Activated CD4-positive, alpha-beta T cell treated with anti-CD3 and anti-CD28 coated beads for 1 hour (primary cell): ENCODE measurements at places on chromosomes 6 and 20.

DNA sequence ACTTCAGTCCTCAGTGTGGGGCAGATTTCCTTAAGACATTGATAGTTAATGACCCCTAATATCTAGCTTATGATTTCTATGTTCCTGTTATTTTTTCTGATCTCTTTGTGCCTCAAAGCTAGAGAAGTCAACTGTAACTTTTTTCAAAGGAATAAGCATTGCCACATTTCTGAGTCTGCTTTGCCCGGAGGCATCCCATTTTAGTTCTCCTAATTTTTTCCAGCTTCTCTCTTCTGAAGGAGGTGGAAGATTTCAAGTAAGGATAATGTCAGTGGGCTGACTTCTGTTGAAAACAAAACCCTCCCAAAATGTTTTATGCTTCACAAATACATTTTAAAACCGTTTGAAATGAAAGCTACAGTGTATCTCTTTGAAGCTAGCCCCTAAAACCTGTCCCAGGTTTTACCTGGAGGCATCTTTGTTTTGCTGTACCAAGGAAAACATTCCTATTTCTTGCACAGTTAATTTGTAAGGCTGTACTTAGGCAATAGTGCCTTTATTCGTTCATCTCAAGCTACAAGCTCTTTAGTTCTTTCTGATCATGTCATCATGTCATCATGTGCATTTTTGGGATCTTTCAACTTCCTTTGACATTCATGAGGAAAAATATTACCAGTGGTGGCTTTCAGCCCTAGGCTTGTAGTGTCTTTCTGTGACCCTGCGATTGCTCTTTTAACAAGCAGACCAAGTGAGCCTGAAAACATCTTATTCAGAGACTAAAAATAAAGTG, 45.7 kb downstream of the TSPYL4 start:
- DNase-seq, result no peak

DNA sequence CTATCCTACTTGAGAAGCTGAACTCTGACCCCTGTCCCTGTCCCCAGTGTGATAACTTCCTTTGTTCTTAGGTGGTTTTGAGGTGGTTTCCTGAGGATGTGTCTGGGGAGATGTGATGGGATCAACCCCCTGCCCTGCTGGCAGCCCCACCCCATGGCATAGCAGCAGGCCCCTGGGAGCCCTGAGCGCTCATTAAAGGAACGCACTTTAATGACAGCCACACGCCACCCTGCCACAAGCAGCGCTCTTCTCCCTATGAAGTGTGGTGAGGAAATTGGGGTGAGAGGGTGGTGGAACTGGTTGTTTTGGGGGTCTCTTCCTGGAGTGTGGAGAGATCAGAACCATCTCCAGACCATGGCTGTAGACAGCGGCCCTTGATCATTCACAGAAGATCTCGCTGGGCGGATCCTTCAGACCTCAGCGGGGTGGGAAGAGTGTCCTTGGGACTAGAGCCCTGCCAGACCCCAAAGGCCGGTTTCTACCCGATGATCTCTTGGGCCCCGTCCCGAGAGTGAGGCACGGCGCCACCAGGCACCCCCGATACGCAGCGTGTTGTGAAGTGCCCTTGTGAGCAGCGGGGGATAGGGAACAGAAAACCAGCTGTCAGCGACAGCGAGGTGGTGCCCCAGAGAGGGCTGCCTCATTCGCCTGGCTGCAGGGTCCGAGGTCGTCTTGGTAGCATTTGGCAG, 45.4 kb downstream of the SYNJ2 start:
- no peak for DNase-seq

DNA sequence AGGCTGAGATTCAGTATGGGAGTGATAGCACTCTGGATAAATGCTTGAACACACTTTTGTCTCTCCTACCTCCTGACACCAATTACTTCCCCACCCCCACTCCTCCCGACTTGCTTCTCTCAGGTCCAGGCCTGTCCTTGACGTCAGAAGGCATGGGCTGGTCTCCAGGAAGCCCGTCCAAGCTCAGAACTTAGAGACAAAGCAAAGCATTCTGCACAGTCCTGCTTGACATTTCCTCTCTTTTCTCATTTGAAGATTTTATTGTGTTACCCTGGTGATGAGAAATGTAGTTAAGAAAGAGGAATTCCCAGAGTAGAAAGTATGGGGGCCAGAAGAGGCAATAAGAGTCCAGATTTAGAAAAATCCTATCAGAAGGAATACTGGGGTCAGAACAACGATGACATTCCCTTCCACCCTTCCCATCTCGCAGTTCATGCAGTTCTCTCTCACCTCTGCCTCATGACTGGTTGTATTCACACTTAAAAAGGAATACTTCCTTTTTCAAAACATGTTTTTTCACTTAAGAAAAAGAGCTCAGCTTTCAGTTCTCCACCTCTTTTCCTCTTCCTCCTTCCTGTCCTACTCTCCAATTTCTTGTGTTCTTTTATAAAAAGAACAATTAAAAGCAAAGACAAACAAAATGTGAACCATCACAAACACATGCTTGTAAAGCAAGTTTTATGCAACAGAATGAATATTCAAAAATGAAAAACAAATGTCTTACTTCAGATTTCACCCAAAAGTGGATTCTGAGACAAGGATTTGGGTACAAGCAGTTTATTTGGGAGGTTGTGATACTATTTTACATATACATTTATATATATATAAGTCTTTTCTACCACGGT, 18.5 kb upstream of the FAM184A start:
- DNase-seq, result no peak

DNA sequence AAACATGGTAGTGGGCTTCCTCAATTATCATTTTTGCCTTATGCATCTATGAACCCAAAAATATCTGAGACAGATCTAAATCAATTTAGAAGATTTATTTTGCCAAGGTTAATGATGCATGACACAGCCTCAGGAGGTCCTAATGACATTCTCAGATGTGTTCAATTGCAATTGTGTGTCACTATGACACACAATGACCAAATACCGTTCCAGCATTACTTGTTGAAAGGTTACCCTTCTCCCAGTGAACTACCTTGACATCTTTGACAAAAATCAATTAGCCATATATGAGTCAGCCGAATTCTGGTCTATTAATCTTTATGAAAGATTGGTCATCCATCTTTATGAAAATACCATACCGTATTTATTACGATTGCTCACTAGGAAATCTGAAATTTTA, 592.5 kb upstream of the GJE1 start:
- no peak for DNase-seq

DNA sequence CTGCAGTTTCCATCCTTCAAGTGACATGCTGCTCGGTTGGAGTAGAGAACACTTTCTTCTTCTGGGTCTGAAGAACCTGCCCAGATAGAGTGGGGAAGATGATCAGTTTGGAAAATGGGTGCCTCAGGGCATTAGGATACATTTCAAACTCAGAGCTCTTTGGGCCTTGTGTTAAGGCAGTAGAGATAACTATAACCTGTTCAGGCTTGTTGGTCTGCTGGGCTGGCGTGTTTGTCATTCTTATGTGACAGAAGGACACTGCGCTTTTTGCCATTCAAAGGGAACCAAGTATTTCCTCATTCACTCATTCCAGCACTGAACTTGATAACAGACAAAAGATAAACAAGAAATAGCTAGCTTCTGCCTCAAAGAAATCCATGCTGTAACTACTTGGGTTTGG, 3.8 kb downstream of the TOMM34 start:
- DNase-seq, result no peak

DNA sequence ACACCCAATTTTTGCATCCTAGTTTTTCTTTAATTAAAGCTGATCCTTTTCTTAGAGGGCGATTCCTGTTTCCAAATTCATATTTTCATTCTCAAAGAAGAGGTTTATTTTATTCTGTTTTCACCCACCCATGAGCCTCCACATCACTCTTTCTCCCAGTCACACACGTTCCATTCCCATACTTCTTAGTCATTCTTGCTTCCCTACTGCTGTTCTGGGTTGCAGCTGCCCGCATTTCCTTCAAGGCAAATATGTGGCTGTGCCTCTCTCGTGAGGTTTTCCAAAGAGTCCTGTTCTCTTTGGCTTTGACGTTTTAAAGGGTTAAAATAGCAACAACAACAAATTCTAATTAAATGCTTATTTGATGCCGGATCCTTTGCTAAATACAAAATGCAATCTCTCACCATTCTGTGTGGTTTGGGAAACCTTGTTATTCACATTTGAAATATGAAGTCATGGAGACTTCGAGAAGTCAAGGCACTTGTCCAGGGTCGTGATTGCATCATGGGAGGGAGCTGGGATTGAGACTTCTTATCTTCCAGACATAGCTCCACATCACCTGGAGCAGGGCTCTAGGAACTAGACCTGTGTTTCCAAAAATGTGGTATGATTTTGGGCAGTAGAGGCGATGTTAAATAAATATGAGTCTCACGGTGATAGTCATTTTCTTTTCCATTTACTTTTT, 126.6 kb downstream of the DOK5 start:
- DNase-seq, result no peak

DNA sequence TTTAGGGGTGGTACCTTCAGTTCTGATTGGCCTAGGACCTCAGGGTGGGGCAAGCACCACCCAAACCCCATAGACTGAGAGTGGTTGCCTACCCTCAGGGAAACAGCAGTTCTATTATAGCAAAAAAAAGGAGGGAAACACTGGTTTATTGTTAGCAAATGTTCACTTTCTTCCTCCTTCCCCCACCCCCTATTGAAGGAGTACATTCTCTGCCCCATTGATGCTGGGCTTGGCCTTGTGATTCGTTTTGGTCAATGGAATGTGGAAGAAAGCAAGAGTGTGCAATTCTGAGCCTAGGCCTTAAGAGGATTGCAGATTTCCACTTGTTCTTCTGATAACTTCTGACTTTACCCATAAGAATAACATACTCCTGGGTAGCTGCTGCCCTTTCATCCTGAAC, 255.8 kb downstream of the NFATC2 start:
- no peak for DNase-seq

DNA sequence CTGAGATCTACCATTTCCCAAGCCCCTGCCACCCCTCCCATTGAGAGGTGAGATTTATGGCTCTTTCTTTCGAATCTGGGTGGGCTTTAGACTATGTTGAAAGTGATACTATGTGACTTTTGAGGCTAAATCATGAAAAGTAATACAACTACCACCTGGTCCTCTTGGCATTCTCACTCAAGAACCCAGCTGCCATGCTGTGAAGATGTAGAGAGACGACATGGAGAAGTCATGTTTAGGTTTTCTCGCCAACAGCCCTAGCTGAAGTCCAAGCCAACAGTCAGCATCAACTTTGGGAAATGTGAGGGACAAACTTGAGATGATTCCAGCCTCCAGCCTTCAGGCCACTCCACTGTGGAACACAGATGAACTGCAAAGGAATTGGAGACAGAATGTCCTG, 108.7 kb downstream of the SCP2D1 start:
- no peak for DNase-seq

DNA sequence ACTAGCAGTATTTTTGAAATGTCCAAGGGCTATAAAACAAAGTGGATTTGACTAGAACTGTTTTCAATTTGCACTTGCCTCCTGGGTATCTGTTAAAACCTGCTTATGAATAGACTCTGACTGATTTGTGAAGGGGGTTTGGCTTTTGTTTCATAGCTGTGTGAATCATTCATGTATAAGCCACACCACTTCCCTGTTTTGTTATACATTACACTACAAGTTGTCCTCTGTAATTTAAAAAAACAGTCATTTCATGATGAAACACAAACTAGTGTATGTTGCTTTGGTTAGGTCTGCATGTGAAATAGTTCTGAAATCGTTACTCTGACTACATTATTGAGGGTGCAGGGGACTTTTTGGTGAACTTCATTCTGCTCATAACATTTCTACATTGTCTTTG, 121.7 kb downstream of the NKAIN2 start:
- DNase-seq, result no peak

GRCh38 chr6:101907356-101908217, 514.1 kb downstream of the GRIK2 start:
- DNase-seq, result no peak

DNA sequence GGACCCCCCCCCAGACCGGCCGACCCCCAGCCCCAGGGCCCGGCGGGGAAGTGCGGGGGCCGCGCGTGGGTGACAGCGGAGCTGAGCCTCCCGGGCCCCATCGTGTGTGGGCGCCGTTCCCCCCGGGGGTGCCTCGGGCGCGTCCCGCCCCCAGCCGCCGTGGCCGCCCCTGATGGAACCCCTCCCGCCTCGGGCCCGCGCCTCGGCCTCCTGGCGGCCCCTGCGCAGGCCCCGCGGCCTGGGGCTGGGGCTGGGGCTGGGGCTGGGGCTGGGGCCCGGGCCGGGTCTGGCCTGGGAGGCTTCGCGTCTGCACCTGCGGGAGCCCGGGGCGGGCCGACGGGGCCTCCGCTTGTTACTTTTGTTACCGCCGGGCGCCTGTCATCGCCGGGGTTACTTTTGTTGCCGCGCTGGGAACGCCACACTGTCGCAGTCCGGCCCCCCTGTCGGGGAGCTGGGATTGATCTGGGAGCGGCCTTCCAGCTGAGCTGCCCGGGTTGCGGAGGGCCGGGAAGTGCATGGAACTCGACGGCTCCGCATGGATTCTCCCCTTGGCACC, 598 bp downstream of the OGFR start:
- DNase-seq, result no peak

DNA sequence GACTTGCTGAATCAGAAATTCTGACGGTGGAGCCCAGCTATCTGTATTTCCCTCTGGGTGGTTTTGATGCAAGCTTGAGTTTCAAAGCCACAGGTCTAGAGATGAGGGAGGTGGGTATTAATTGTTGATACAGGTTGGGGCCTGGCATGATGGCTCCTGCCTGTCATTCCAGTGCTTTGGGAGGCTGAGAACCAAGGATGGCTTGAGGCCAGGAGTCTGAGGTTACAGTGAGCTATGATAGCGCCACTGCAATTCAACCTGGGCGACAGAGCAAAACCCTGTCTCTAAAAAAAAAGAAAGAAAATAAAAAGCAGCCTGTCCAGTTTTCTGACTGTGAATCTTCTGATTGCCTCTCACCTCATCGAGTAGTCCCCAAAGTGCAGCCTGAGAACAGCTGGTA, 184.8 kb upstream of the SASH1 start:
- DNase-seq, result no peak

DNA sequence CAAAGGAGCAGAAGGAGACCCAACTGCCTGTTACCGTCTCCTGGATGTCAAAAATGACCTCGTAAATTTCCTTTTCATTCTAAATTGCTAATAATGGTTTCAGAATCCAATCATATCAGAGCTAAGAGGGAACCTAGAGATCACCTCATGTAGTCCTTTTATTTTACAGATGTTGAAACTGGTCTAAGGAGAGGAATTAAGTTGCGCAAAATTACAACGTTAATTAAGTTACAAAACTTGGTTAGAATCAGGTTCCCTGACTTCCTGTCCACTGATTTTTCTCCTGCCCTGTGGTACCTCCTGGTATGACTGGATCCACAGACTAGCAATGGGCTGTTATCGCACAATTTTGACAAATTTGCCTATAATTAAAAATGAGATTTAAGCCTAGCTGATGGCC, 9.0 kb upstream of the STK38 start:
- DNase-seq, result no peak

GRCh38 chr20:17782768-17783167, 83.0 kb downstream of the BANF2 start:
- no peak for DNase-seq

- DNase-seq, result peak; percentile 56
Observed at GRCh38 chr6:36962874-36963273, 8.3 kb downstream of the PI16 start.

GRCh38 chr6:138692058-138692977, 81.3 kb upstream of the CCDC28A start:
- DNase-seq, result peak; percentile 25
